ENCODE measurements at places on chromosomes 3 and 15.

- peak; percentile 43 for DNase-seq
Measured at GRCh38 chr3:191085091-191085490, 114.0 kb upstream of the OSTN start.

DNA sequence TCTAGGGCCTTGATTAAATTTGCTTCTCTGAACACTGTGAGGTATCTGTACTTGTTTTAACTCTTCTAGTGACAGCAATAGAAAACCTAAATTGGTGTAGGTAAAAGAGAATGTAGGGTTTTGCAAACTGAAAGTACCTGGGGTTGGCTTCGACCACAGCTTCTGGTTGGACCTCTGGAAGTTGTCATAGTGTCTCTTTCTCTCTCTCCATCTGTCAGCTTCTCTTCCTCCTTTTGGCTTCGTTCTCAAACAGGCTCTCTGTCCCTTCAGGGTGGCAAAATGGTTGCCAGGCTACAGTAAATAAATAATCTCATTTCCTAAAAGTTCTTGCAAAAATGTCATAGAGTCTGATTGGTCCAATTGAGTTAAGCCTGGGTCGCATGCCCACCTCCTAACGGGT, 149.3 kb upstream of the CTDSPL start:
- DNase-seq: no peak

DNA sequence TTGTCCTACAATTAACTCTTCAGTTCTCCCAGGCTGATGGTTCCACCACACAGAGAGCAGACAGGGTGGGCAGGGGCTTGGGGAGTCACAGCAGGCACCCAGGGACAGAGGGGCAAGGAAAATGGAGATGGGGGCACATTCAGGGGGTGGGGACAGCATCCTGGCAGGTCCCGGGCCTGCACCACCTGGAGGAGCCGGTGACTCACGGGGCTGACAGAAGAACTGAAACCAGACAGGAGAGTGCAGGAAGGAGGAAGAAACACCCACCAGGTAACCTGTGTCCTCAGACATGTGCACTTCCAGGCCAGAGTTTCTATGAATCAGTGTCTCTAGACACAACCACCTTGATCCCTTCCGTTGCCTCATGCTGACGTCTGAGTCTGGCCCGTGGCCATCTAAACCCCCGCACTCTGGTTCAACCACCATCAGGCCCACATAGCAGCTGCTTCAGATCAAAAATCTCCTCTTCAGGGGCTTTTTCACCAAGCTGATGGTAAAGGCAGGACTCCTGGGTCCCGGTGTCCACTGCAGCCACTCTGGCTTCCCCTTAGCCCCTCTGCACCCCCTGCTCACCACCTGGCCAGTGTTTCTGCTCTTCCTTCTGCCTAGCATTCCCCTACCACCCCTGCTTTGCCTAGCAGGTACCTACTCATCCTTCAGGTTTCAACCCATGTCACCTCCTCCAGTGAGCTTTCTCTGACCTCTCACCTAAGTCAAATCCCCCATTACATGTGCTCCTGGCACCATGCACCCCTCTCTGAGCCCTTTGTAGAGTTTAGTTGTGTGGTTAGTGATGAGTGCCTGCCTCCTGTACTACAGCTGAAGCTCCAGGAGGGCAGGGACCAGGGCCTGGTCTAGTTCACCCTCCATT, 16.5 kb upstream of the CYP11A1 start:
- peak; percentile 71 for DNase-seq

DNA sequence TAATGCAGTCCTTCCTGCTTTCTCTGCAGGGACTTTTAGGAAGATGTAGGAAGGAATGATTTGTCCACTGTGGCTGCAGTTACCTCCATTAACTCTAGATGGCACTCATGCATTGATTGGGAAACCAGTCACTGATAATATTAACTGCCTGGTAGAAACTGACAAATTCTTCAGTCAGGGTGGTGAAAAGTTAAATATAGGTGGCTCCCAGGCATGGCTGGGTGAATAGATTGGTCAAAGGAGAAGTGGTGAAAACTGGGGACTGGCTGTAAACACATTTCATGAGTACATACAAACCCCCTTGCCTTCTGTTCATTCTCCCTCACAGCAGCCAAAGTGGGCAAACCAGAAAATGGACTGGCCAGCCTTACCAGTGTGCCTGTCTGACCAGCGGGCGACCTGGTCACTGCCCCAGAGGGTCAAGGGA, 333.4 kb downstream of the THSD4 start:
- DNase-seq: peak; percentile 66

GRCh38 chr3:27114684-27115083, 254.5 kb downstream of the NEK10 start:
- DNase-seq: peak; percentile 38

GRCh38 chr15:65942436-65942835, 73.1 kb downstream of the RAB11A start:
- peak; percentile 4 for DNase-seq

DNA sequence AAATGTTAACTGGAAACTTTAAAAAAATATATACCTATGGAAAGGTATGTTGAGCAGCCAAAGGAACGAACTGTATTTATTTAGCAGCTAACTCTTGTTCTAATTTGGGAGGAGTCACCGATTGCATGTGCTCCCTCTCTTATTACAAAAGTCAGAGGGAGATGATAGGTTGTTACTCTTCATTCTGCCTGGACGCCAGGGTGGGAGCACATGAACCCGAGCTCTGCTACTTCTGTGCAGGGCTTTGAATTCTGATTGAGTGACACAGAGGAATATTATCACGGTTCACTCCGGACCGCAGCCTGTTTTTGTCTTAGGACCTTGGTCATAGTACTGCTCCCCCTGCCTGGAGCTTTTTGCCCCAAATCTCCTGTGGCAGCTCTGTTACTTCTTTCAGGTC, 36.9 kb upstream of the LRIG1 start:
- DNase-seq: no peak

DNA sequence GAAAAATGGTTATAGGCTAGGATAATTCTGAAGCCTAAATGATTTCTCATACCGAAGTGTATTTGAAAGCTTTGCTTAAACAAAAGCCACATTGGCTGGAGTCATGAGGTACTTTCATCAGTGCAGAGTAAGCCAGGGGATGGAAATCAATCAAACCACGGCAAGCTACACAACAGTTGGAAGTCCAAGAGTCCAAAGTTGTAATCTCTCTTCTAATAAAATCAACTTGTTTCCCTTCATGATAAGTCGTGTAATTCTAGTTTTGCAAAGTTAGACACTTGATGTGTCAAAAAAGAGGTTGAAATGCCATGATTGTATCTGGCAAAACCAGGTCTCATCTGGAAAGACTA, 250.5 kb upstream of the VEPH1 start:
- DNase-seq: no peak

DNA sequence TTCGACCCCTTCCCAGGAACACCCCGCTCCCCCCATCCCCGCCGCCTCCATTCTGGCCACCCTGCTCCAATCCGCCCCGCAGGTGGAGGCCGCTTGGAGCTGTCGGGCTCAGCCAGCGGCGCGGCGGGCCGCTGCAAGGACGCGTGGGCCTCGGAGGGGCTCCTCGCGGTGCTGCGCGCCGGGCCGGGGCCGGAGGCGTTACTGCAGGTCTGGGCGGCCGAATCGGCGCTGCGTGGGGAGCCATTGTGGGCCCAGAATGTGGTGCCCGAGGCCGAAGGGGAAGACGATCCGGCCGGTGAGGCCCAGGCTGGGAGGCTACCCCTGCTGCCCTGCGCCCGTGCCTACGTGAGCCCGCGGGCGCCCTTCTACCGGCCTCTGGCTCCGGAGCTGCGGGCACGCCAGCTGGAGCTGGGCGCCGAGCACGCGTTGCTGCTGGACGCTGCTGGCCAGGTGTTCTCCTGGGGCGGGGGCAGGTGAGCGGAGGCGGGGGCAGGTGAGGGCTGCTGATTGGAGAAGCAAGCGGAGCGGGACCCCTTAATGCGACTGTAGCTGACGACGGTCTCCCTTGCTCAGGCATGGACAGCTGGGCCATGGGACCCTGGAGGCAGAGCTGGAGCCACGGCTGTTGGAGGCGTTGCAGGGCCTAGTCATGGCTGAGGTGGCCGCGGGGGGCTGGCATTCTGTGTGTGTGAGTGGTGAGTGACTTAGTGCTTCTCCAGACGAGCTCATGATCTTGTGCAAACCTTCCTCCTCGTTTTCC, 2.5 kb downstream of the RCCD1 start:
- DNase-seq: peak; percentile 31

DNA sequence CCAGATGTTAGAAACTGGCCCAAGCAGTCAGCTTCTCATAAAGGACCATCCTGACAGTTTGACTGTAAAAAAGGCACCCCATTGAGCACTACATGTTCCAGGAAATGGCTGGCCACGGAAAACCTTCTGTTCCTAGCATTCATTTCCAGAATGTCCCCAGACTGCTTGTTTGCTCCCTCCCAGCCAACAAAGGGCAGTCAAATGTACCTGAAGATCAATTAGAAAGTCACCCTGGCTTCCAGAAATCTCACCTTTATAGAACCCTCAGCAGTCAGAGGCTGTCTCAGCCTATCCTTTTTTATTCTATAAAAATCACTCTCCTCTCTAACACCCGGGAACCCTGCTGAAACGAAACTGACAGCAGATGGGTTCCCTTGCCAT, 784 bp upstream of the SAMMSON start:
- no peak for DNase-seq

DNA sequence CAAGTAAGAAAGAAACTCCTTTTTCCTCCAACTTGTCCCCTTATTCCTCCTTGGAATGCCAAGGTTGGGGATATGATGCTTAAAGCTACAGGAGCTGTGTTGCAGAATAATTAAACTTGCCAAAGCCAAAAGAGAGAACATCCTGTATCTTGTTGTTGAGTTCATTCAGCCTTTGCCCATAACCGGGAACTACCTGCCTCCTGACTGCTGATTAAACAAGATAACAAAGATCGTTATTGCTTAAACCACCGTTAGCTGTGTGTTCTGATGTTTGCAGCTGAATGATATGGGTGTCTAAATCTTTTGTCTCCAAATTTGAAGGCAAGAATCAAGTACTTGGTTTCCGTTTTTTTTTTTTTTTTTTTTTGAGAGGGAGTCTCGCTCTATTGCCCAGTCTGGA, 61.5 kb downstream of the DPPA2 start:
- DNase-seq: no peak

GRCh38 chr3:134333522-134334181, 40.6 kb downstream of the AMOTL2 start:
- DNase-seq: peak; percentile 58

GRCh38 chr3:61864886-61865285, 303.5 kb downstream of the PTPRG start:
- DNase-seq: peak; percentile 15

- DNase-seq: peak; percentile 31
Measured at GRCh38 chr15:49301562-49301961, 121.5 kb upstream of the FGF7 start.

DNA sequence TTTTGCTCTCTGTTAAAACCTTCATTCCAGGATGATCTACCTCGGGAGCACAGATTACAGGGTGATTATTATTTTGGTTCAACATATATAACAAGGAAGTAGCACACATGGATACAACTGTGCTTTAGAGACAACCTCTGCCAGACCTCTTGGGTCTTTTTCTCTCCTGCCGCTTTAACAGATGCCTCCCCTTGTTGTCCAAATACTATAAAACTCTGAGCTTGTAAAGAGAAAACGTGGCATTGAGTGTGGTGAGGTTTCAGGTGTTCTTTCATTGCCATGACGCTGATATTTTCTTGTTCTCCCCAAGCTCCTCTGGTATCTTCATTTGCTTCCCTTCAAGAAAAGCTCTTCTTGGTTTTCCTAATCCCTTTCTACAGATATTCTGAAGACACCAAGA, 29.0 kb downstream of the BCL2L10 start:
- no peak for DNase-seq

GRCh38 chr3:32968920-32969389, 17.5 kb downstream of the CCR4 start:
- DNase-seq: no peak

DNA sequence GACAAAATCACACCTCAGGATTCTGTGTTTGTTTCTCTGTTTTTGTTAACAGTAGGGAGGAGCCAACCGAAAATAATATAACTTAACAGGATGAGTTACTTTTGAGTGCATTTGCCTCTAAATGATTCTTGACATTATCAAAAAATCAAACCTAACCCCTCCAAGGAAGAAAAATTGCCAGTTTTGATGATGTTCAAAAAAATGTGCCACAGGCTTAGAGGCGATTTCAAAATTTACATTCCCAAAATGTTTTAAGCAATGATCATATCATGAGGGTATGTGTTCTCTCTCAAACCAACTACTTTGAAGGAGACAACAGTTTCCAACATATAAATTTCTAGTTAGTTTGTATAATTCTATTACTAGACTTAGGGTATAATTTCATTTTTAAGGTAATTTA, 6.7 kb downstream of the VGLL3 start:
- DNase-seq: no peak

DNA sequence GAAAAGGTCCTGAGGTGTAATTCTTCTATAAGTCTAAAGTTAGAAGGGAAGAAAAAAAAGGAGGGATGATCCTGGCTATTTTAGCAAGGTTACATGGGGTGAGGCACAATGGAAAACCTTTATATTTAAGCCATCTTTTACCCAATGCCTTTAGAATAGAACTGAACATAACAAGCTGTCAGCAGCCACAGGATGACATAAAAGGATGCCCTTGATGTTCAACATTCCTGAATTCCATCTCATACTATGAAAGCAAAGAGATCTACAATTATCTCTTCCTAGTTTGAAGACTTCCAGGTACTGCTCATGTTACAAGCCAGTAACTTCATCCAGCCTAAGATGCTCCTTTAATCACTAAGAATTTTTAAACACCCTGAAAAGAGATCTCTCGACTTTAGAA, 26.9 kb downstream of the NEK10 start:
- no peak for DNase-seq

- DNase-seq: peak; percentile 8
Measured at GRCh38 chr3:148790851-148791735, 36.5 kb upstream of the CPB1 start.

DNA sequence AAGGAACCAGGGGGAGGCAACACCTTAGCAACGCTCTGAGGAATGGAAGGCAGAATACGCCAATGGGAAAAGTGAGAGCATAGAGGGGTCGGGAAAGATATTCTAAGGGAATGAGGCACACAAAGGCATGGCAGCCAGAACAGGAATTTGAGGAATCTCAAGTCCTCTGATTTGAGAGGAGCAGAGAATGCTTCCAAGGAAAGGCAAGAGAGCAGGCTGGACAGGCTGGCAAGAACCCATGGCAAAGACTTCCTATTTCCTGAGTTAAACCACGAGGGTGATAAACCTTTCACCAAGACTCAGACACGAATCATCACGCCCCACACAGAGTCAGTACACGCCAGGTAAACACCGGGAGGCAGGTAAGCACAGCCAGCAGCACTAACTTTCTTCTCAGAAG, 109.8 kb downstream of the IGF2BP2 start:
- no peak for DNase-seq

DNA sequence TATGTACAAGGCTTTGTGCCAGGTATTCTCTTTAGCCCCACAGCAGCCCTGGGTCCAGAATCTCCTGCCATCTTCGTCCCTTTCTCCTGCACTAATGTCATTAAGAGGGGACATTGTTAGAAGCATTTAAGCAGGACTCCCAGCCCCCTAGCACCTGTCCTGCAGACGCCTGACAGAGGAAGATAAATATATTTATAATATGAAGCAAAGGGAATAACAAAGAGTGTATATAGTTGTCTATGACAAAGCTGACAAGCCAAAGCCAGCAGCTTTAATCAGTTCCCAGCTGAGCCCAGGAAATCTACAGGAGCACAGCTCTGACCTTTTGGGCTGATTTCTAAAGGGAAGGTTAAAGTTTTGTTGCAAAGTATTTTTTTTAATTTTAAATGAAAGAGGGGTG, 96.0 kb downstream of the MEGF11 start:
- DNase-seq: no peak
